ENCODE measurements at places on chromosomes 2 and 18.

DNA sequence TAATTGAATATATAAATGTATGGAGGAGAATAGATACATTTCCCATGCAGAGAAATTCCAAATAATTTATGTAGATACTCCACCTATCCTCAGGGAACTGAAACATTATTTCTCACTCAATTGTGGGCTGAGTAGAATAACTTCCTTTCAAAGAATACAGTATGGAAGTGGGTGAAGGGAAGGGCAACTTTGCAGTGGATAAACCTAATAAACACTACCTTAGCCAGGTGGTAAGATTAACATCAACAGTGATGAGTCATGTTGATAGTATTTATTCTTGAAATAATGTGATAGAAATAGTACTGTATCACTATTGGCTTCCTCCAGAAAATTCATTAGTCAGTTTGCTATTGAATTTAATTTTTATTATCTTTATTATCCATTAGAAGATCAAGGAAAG is 716.4 kb upstream of the CHAC2 start:
- no peak for DNase-seq

DNA sequence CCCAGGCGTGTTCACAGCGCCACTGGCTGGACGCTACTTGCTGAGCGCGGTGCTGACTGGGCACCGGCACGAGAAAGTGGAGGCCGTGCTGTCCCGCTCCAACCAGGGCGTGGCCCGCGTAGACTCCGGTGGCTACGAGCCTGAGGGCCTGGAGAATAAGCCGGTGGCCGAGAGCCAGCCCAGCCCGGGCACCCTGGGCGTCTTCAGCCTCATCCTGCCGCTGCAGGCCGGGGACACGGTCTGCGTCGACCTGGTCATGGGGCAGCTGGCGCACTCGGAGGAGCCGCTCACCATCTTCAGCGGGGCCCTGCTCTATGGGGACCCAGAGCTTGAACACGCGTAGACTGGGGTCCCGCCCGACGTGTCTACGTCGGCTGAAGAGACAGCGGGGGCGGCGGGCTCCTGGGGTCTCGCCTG is 891 bp upstream of the KHK start:
- no peak for DNase-seq

GRCh38 chr2:151238527-151239487 is 22.9 kb downstream of the RBM43 start:
- DNase-seq = peak; percentile 59

GRCh38 chr2:164967781-164968228 is 12.5 kb upstream of the SLC38A11 start:
- no peak for DNase-seq

DNA sequence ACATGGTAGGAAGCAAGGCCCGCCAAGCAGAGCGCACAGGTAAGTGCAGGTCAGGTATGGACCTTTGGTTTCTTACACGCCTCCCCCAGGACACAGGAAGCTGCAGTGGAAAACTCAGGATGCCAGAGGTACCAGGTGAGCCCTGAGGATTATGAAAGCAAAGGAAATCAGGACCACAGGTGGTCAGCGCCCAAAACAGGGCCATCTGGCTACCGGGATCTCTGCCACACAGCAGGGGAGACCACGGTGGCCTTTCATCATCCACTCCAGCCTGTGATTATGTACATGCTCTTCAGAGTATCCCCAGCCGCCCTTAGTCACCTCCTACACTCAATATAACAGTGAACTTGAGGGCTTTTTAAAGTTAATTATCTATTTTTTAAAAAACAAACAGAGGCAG is 125.5 kb upstream of the EPC2 start:
- DNase-seq = no peak

GRCh38 chr2:10832203-10832936 is 19.8 kb upstream of the PDIA6 start:
- DNase-seq = peak; percentile 82

GRCh38 chr18:73214970-73215369 is 347.2 kb upstream of the NETO1 start:
- DNase-seq = no peak

DNA sequence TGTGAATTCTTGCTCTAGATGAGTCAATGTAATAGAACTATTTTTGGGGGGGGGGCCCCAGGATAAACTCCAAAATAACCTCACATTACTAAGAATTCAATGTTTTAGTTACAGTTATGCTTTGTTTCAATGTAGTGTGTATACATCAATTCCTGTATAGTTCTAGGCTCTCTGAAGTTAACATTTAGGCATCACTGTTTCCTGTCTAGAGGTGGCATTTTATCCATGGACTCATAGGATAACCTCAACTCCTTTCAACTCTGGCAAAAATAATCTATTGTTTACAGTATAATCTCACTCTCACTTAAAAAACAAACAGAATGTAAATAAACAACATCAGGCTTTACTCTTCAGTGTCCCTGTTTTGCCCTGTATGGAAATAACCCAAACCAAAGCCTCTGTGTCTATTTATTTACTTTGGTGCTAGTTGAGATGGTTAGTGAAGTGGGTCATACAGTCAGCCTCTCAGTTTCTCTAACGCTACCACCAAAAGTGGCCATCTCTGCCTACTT is 79.3 kb upstream of the MMADHC start:
- no peak for DNase-seq

DNA sequence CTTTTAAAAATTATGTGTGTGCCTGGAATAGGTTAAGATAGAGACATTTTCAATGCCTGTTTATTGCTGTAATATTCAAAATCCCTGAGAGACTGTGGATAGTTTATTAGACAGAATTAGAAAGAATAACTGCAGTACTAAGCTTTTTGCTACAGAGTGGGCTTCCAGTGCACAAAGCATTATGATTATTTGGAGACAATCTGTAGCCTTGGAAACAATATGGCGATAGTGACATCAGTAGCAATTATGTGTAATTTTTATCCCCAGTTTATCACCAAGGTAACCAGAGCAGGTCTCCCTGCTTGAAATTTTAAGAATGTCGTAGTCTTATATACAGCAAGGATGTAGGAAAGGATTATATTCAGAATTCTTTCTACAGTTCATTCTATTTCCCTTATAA is 100.0 kb downstream of the MYO3B start:
- no peak for DNase-seq

- no peak for DNase-seq
Measured at GRCh38 chr2:126756125-126756524, 100.2 kb downstream of the GYPC start.

- peak; percentile 51 for DNase-seq
Measured at GRCh38 chr18:45688833-45689232, 35.1 kb upstream of the SLC14A1 start.

DNA sequence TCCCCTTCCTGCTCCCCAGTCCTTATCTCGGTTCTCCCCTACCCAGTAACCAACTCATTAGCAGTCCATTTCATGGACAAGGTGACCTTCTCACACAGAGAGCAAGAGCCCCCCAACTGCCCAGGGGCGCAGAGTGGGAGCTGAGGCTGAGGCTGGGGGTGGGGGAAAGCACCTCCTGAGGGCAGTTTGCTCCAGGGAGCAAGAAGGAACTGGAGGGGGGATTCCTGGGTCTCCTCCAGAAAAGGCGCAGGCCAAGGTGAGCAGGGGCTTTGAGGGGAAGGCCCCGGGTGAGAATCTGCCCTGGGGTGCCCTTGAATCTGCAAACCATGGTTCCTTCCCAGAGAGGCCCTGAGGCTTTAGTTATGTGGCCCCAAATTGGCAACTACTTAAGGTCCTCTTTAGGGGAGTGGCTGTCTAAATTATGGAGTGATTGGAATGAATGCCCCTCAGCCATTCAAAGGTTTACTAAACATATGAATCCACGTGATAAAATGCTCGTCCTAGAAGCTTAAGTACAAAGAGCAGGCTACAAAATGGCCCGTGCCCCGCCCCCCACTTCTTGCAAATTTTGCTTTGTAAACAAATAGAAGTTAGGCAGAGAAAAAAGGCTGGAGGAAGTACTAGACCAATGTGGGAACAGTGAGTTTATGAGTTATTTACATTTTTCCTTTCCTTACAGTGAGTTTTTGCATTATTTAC is 123.5 kb upstream of the HS6ST1 start:
- DNase-seq = no peak

DNA sequence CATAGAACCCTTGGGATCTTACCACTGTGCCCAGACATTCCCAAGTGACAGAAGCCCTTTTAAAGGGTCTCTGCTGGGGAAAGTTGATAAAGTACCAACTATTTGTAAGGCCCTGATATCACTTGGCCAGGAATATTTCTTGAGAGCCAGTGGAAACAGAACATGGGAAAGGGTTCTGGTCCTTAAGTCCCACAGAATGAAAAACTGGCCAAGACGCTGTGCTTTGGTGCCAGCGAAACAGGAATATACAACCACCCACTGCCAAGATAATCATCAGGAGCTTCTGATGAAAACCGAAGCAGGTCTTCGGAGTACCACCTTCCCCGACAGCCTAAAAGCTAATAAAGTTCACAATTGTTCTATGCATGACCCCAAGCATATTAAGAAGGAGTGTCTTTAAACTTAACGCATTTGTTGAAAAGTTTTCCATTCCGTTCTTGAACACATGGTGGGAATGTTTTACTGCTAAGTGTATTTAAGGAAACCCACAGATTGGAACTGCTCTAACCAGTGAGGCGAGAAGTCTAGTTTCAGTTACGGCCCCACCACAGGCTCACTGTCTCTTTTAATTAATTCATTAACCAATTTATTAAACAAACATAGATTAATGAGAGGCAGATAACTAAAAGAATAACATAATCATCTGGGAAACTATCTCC is 152.6 kb downstream of the ANKRD44 start:
- peak; percentile 57 for DNase-seq

GRCh38 chr2:203918839-203919238 is 17.7 kb upstream of the ICOS start:
- DNase-seq = no peak

All from B cell (primary cell).